ENCODE measurements at places on chromosomes 2 and 18.

GRCh38 chr2:218781691-218782527 lies at the start of gene CYP27A1:
TSS of gene CYP27A1 (plus strand) at chr2:218782147. CDS start at chr2:218782183, 36 bp downstream.
- peaks cover 8% of the 10 kb centered on the region for H3K27me3 ChIP-seq
- peak within 1 kb of the TSS; percentile 58 for H3K4me3 ChIP-seq
- no peak within 1 kb of the TSS for H3K27ac ChIP-seq
- H3K4me1 ChIP-seq: no peaks in the 10 kb centered on the region

GRCh38 chr18:57209713-57210106 lies 62.8 kb downstream of the BOD1L2 start:
- H3K27me3 ChIP-seq: no peaks in the 10 kb centered on the region
- H3K4me3 ChIP-seq: no peak overlapping the region
- H3K27ac ChIP-seq: no peak overlapping the region
- 0 out of 2 replicates have a peak, but pooled peaks cover 2% of the 10 kb centered on the region for H3K4me1 ChIP-seq
- DNase-seq: no peak

DNA sequence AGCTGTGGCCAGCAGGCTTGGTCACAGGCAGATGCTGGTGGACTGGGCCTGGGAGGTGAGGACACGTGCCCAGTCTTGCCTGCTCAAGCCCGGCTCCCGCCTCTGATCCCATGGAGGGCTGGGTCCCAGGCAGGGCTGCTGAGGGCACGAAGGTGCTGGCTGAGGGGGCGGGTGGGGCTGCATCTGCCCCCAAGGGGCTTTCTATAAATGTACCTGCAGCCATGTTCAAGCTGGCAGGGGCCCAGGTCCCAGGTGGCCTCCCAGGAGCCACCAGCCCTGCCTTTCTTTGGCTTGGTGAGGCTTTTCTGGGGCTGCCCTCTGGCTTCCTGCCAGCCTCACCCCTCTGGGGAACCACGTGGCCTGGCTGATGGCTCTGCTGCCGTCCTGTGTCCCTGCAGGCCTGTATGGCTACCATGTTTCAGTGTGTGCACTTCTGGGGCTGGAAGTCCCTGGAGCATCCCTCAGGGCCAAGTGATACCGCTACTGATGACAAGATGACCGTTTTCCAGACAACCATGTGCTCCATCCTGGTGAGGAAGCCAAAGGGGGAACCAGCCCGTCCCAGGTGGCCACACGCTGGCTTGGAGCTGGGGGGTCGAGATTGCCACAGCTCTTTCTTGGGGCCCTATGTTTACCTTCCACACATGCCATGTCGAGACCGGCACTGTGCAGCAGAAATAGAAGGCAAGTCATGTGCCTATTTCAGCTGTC lies 23.2 kb downstream of the HJURP start:
- no peaks in the 10 kb centered on the region for H3K27me3 ChIP-seq
- no peak overlapping the region for H3K4me3 ChIP-seq
- peaks cover 11% of the 10 kb centered on the region for H3K36me3 ChIP-seq
- no peak for DNase-seq
- H3K4me1 ChIP-seq: no peaks in the 10 kb centered on the region

- DNase-seq: no peak
- no peaks in the 10 kb centered on the region for H3K27me3 ChIP-seq
- no peaks in the 10 kb centered on the region for H3K4me1 ChIP-seq
- no peak overlapping the region for H3K4me3 ChIP-seq
- no peak overlapping the region for H3K27ac ChIP-seq
Measured at GRCh38 chr2:217060951-217061547, 201.2 kb upstream of the TNP1 start.

- no peaks in the 10 kb centered on the region for H3K4me1 ChIP-seq
- no peaks in the 10 kb centered on the region for H3K27me3 ChIP-seq
- H3K36me3 ChIP-seq: no peaks in the 10 kb centered on the region
- DNase-seq: no peak
- H3K27ac ChIP-seq: no peak overlapping the region
- no peak overlapping the region for H3K4me3 ChIP-seq
Measured at GRCh38 chr18:23631746-23632145, 31.0 kb downstream of the ANKRD29 start.

- H3K27ac ChIP-seq: no peak overlapping the region
- no peak for DNase-seq
- H3K4me1 ChIP-seq: 0 out of 2 replicates have a peak, but pooled peaks cover 2% of the 10 kb centered on the region
- H3K27me3 ChIP-seq: no peaks in the 10 kb centered on the region
Measured at GRCh38 chr18:3472681-3473544, 22.9 kb downstream of the TGIF1 start.

GRCh38 chr2:142223309-142223708 lies 92.5 kb upstream of the LRP1B start:
- no peak for DNase-seq
- no peaks in the 10 kb centered on the region for H3K27me3 ChIP-seq
- H3K4me3 ChIP-seq: no peak overlapping the region
- no peaks in the 10 kb centered on the region for H3K36me3 ChIP-seq

DNA sequence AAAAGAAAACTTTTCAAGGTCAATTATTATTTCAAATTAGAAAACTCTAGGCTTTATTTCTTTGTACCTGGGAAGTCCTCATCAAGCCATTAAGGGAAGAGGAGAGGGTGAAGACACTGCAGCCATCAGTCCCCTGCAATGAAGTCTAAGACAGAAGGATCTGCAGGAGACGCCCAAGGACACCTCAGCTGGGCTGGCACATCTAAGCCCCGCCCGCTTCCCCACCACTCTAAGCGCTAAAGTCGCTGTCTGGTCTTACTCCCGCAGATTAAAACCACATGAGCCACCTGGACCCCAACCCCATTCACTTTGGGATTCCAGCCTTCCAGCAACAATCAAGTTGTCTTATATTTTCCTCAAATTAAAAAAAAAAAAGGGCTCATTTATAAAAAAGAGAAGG lies 104.4 kb downstream of the AFF3 start:
- no peak overlapping the region for H3K27ac ChIP-seq
- H3K4me3 ChIP-seq: no peak overlapping the region
- H3K36me3 ChIP-seq: no peaks in the 10 kb centered on the region
- H3K27me3 ChIP-seq: no peaks in the 10 kb centered on the region
- H3K4me1 ChIP-seq: no peaks in the 10 kb centered on the region

GRCh38 chr2:169005080-169005598 lies 26.0 kb downstream of the ABCB11 start:
- H3K27me3 ChIP-seq: no peaks in the 10 kb centered on the region
- no peak overlapping the region for H3K27ac ChIP-seq
- no peak for DNase-seq

- H3K36me3 ChIP-seq: no peaks in the 10 kb centered on the region
- no peak overlapping the region for H3K4me3 ChIP-seq
- H3K4me1 ChIP-seq: no peaks in the 10 kb centered on the region
- H3K27me3 ChIP-seq: no peaks in the 10 kb centered on the region
Measured at GRCh38 chr2:124875627-124876244, 850.6 kb downstream of the CNTNAP5 start.

DNA sequence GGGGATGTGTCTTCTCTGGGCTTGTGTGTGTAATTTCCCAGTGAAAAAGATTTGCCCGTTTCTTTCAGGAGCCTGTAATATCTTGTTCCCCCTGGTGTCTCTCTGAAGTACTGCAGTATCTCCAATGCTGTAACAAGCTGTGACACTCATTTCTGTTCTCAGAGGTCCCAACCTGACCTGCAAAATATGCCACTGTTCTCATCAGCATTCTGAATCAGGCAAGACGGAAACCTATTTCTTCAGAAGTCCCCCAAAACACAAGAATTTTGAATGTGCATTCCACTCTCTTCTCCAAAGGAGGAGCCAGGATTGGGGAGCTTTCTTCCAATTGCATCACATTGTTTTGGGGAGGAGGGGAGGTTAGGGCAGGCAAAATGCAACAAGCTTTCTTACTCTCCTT lies 77.0 kb upstream of the CNGA3 start:
- DNase-seq: peak; percentile 43
- no peaks in the 10 kb centered on the region for H3K27me3 ChIP-seq
- H3K36me3 ChIP-seq: no peaks in the 10 kb centered on the region
- no peak overlapping the region for H3K4me3 ChIP-seq
- H3K4me1 ChIP-seq: no peaks in the 10 kb centered on the region

- no peak overlapping the region for H3K4me3 ChIP-seq
- no peaks in the 10 kb centered on the region for H3K27me3 ChIP-seq
- no peak for DNase-seq
- H3K27ac ChIP-seq: no peak overlapping the region
- H3K4me1 ChIP-seq: no peaks in the 10 kb centered on the region
- H3K36me3 ChIP-seq: peaks cover 14% of the 10 kb centered on the region
Measured at GRCh38 chr2:241413929-241414580, 58.0 kb downstream of the FARP2 start.

DNA sequence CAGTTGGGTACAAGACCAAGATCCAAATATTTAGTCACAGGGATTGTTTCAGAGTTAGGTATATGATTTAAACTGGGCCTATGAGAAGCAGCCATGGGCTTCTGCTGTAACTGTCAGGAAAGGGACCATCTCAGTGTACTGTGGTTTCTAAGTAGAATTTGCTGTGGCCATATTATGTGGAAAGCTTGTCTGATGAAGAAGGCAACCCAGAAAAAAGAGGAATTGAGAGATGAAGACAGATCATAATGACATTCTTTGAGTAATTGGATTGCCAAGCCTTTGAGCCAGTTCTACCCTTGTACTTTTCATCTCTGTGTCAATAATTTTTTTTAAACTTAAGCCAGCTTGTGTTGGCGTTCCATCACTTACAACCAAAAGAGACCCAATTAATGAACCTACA lies 259.6 kb downstream of the NUP35 start:
- no peak for DNase-seq
- no peak overlapping the region for H3K27ac ChIP-seq
- H3K4me3 ChIP-seq: no peak overlapping the region
- H3K36me3 ChIP-seq: no peaks in the 10 kb centered on the region
- H3K27me3 ChIP-seq: no peaks in the 10 kb centered on the region

- H3K4me1 ChIP-seq: no peaks in the 10 kb centered on the region
- no peaks in the 10 kb centered on the region for H3K36me3 ChIP-seq
- no peak overlapping the region for H3K27ac ChIP-seq
- no peak overlapping the region for H3K4me3 ChIP-seq
- H3K27me3 ChIP-seq: no peaks in the 10 kb centered on the region
Measured at GRCh38 chr2:188474316-188474715, 182.6 kb downstream of the GULP1 start.

- H3K27me3 ChIP-seq: peaks cover 2% of the 10 kb centered on the region
- peak overlapping the region; percentile 76 for H3K4me3 ChIP-seq
- H3K27ac ChIP-seq: no peak overlapping the region
Measured at GRCh38 chr2:235669983-235670962, 176.4 kb downstream of the AGAP1 start.

DNA sequence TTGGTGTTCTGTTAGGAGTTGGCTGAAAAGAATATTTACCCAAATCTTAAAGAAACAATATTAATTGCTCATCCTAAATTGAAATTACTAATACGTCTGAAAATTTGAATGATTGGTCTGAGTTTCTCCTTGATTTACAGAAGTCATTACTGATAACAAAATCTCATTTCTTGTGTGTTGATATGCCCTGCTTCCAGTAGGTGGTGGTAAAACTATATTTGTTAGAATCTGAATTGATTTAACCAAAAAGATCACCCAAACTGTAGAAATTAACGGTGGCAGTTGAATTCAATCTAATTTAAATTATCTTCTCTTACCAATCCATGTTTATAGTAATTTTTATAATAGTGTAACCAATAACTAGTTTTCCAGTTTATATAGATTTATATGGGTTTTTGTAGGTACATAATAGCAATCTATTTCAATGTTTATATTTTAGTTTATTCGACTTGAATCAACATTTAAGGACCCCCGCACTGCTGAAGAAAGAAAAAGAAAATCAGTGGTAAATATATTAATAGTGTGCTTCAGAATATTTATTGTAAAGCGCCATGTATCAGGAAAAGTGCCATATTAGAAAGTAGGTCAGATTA lies 38.3 kb downstream of the PAPOLG start:
- H3K27ac ChIP-seq: no peak overlapping the region
- no peak for DNase-seq
- no peaks in the 10 kb centered on the region for H3K27me3 ChIP-seq
- H3K4me1 ChIP-seq: no peaks in the 10 kb centered on the region

DNA sequence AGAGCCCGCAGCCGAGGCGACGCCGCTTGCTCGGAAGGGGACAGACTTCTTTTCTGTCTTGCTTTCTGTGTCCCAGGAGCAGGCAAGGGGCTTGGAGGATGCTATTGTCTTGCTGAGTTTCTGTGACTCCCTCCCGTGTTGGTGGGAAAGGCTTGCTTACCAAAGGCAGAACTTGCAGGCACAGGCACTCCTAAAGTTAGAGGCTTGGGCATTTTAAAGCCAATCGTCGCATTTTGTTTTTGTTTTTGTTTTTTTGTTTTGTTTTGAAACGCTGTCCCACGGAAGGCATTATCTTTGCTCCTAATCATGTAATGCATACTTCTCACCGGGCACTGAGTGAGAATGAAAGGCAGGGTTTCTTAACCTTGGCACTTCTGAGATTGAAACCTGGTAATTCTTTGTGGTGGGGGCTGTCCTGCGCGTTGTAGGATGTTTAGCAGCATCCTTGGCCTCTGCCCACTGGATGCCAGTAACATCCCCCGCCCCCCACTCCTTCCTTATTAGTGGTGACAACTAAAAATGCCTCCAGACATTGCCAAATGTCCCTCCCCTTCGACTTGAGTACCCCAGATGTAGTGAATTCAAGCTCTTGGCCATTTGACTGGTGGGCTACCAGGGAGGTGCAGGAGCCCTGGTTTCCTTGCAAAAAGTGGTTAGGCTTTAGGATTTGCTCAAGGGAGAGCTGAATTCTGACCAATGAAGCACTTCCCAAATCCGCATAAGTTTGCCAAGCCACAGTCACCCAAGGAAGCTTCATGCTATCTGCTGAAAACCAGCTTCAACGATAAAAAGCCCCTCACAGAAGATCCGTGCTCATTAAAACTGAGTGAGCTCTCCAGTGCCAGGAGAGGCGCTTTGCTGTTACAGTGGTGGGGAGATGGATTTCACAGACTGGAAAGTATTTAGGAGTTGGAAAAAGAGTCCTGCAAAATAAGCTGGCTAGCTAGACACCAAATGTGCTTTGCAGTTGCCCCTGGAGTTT lies 1.2 kb downstream of the ANTXR1 start:
- H3K27ac ChIP-seq: no peak overlapping the region
- no peaks in the 10 kb centered on the region for H3K27me3 ChIP-seq
- no peaks in the 10 kb centered on the region for H3K36me3 ChIP-seq
- peak overlapping the region; percentile 98 for H3K4me3 ChIP-seq
- no peak for DNase-seq
- no peaks in the 10 kb centered on the region for H3K4me1 ChIP-seq

DNA sequence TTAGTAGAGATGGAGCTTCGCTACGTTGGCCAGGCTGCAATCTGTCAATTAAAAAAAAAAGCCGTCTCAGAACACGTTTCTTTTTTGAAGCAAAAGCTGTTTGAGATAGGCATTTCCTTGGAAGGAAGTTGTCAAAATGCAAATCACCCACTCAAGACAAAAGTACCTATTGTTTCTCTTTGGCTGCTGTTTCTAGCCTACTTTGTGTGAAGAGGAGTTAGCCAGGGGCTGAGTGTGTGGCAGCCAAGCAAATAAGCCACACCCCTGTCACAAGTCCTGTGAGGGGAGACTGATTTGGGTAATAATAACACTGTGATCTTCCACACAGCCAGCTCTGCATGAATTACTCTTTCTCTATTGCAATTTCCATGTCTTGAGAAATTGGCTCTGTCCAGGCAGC lies 47.4 kb upstream of the CDCA7 start:
- no peak for DNase-seq
- H3K36me3 ChIP-seq: no peaks in the 10 kb centered on the region
- no peaks in the 10 kb centered on the region for H3K27me3 ChIP-seq
- no peaks in the 10 kb centered on the region for H3K4me1 ChIP-seq
